Occipital lobe (tissue), 3 donors: ENCODE measurements at places on chromosomes 11 and 22. TPM values are rescaled to one million over a fixed set of nuclear protein-coding genes. Genes with fewer than 3 reads are reported as not detected.

DNA sequence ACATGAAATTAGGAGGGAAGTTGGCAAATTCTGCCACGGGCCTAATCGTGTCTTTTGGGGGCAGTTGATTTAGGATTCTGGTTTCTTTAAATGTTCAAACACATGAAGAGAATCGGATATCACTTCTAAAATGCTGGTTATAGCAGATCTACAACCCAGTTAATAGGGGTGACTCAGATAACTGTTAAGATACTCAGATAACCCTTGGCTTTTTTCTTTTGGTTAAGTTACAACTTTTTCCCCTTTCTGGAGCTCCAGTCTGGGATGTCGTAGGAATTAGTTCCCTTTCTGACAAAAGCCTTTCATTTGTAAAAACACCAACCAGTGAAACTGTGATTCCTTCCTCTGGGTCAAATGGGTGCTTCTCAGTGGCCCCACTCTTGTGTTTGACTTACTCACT, 976 bp downstream of the DEPDC7 start:
- no peak for DNase-seq

GRCh38 chr11:17266781-17267180, 9.8 kb upstream of the NUCB2 start:
- DNase-seq = no peak

GRCh38 chr22:37417677-37418348, 9.5 kb downstream of the ELFN2 start:
- DNase-seq = no peak

- DNase-seq = no peak
Measured at GRCh38 chr11:70159627-70160570, 43.2 kb upstream of the FADD start.

GRCh38 chr22:36297568-36297967, 44.6 kb downstream of the APOL1 start:
- DNase-seq = no peak

DNA sequence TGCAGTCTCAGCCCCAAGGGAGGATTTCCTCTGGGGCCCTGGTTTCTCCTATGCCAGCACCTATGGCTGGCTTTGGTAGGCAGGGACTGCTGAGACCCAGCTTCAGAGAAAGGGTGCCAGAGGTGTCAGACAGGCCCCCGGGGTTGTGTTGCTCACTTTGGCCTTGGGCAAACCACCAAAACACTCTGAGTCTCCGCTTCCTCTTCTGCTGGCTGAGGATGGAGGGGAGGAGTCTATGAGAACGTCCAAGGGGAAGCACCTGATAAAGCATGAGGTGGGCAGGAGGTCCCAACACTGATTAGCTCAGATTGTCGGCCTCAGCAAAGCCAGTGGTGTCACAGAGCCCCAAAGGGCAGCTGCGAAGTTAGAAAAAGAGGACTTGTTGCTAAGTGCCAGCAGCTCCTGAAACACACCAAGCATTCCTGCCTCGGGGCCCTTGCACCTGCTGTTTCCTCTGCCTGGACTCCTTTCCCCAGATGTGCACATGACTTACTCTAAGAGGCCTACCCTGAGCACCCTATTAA, 10.5 kb downstream of the SMTNL1 start:
- DNase-seq = no peak

GRCh38 chr22:42283278-42284201, 13.1 kb upstream of the TCF20 start:
- DNase-seq = no peak

GRCh38 chr11:69968396-69969347, 109.4 kb upstream of the ANO1 start:
- DNase-seq = no peak

DNA sequence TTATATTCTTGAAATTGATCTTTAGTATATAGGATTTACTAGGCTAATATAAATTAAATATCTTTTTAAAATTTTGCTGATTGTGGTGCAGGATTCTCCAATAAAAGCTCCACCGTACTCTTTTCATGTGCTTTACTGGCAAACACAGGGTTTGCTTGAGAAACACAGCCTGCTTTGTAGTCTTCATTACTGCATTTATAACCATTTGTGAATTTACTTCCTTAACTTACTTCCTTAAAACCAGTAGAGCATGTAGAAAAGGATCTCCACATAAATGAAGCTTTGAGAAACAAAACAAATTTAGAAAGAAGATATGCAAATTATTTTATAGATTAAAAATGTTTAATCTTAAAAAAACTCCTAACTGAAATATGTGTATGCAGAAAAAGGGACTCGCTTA, 28.8 kb downstream of the SWAP70 start:
- DNase-seq = no peak

- no peak for DNase-seq
Measured at GRCh38 chr11:5380740-5381342, 2.8 kb upstream of the OR51M1 start.

DNA sequence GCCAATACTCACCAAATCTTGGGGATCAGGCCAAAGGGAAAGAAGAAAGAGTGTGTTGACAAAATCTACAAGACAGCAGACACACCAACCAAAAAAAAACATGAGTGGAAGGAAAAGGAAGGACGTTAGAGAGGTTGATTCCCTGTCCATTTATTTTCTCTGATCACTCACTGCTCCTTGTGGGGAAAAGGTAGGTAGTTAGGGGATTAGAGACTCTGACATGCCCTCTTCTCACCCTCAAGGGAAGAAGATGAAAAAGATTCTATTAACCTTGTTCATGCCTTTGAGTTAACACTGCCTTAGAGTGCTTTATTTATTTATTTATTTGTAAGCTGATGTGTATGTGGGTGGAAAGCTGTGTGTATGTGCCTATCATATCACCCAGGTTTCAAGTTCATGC, at the start of gene OR52H1:
Gene OR52H1, minus strand, starts transcription at position 101 of the 400 bp plus-strand sequence. CDS start 3,035 bp downstream, outside the sequence.
- DNase-seq = no peak

DNA sequence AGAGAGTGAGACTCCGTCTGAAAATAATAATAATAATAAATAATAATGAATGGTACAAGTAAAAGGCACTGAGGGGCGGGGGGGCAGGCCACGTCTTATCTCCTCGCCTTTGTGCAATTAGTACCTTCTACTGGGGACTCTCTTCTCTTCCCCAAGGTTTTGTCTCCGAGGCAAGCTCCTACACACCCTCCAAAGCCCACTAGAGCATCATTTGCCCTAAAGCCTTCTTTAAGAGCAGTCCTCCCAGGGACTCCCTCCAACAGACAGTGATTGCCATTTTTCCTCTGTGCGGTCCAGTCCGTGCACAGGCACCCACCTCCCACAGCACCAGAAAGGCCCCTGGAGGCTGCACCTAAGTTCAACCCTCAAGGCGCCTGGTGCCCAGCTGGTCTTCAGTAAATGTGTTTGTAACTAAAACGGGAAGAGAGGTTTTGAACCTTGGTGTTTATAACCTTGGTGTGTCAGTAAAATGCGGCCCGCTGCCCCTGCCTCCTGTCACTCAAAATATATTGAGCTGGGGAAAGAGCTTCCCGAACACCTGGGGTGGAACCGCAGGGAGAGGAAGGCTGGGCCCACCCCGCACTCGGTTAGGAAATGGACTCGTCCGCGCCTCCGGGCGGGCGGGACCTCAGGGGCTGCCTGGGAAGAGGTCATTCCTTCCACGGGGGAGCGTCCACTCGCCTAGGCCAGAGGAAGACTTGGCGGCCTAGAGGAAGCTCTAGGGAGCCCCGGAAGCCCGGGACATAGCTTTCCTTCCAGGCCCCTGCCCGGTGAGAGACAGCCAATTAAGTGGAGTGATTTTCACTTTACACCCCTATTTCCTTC, 4.7 kb upstream of the KDELR3 start:
- DNase-seq = no peak

DNA sequence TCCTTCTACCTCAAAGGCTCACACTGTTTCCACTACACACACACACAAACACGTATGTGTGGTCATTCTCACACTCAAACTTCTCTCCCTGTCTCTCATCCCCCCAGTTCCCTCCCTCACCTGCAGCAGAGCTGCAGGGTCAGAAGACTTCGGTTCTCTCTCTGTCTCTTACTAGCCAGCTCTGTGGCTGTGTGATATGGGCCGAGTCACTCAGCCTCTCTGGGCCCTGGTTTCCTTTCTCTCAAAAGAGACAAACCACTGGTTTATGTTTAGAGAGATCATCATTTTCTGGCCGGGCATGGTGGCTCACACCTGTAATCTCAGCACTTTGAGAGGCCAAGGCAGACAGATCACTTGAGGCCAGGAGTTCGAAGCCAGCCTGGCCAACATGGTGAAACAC, 21.1 kb downstream of the TSPAN18 start:
- no peak for DNase-seq

- no peak for DNase-seq
Measured at GRCh38 chr22:44605486-44605885, 96.5 kb upstream of the PRR5 start.

- no peak for DNase-seq
Measured at GRCh38 chr11:94825031-94825430, 56.9 kb downstream of the AMOTL1 start.

- DNase-seq = no peak
Measured at GRCh38 chr22:33871935-33872334, 48.3 kb downstream of the LARGE1 start.

- no peak for DNase-seq
Measured at GRCh38 chr22:38327805-38328204, 10.6 kb upstream of the CSNK1E start.

- DNase-seq = no peak
Measured at GRCh38 chr11:114031967-114032320, 27.6 kb upstream of the ZBTB16 start.

DNA sequence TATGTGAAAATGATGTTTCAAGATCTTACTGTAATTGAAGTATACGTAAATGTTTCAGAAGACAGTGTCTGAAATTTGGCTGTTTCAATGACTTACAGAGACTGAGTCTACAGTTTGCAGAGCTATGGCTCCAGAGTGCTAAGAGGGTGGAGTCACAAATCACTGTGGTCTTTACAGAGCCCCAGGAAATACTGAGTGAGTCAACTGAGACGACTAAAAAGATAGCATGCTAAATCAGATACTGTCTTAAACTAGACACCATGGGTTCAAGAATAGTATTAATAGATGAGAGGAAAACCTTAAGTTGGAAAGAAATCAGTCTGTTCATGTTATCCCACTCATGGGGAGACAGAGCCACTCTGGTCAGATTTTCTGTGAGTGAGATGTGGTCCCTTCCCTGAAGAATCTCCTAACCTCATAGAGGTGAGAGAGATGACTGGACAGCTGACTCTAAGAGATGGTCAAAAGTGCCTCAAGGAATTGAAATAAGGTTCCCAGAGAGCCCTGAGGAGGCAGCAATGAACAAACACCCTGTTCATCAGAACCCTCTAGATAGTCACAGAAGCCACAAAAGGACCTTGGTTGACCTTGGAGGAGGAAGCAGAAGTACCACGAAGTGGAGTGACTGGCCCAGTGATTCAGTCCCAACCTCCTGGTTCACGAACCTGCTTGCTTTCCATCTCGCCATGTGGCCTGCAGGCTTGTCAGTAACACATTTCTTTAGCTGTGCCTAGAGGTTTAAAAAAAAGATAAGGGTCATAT, 30.2 kb downstream of the C11orf91 start:
- no peak for DNase-seq

DNA sequence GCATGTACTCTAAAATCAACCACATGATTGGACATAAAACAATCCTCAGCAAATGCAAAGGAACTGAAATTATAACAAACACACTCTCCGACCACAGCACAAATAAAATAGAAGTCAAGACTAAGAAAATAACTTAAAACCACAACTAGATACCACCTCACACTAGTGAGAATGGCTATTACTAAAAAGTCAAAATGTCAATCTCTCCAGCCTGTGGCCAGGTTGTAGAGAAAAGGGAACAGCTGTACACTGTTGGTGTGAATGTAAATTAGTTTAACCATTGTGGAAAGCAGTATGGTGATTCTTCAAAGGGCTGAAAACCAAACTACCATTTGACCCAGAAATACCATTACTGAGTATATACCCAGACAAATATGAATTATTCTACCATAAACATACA, 1025.7 kb upstream of the TENM4 start:
- DNase-seq = no peak

GRCh38 chr22:21659864-21660525, 5.8 kb upstream of the PPIL2 start:
- no peak for DNase-seq

GRCh38 chr11:98110030-98110429, 910.7 kb upstream of the CNTN5 start:
- no peak for DNase-seq

EML3 gene
- 4.5 TPM for total RNA-seq

TSGA10IP gene
- not detected for total RNA-seq

FAM83F gene
- 0.78 TPM for total RNA-seq

PKNOX2 gene
- 5.3 TPM for total RNA-seq

INCENP gene
- total RNA-seq = 25.1 TPM

ZNF280A gene
- total RNA-seq = not detected

SYT12 gene
- total RNA-seq = 0.62 TPM

HTR3A gene
- 0.31 TPM for total RNA-seq

MS4A1 gene
- total RNA-seq = not detected

SLC6A5 gene
- not detected for total RNA-seq
